ENCODE measurements at places on chromosomes 3 and 15. TPM values are rescaled to one million over a fixed set of nuclear protein-coding genes. Genes with fewer than 3 reads are reported as not detected.

SLC25A38 gene
- 62.6 TPM for polyA plus RNA-seq

CDHR4 gene
- 0.18 TPM for polyA plus RNA-seq

GPR171 gene
- polyA plus RNA-seq: 0.75 TPM

CD96 gene
- polyA plus RNA-seq: 21.4 TPM

ACTC1 gene
- polyA plus RNA-seq: not detected

HRG gene
- not detected for polyA plus RNA-seq

ZNF80 gene
- 0.04 TPM for polyA plus RNA-seq

COL6A6 gene
- polyA plus RNA-seq: not detected

CPA3 gene
- polyA plus RNA-seq: not detected

Data from B cell (primary cell).